ENCODE measurements at places on chromosomes 2 and 18.

DNA sequence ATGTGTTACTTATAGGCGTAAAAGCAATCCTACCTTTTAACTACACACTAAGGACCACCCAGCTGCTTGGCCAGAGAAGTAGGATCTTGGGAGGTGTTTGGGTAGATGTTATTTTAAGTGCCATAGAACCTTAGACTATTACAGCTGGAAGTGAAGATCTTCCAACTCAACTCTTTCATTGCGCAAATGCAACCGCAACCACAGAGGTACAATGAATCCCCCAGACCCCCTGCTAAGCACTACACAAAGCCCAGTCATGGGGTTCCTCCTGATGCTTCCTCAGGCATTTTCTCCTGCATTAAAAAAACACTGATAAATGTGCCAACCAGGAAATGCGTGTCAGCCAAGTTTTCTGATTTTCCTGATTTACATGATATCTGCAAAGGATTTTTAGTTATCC, 246.0 kb downstream of the LRRTM1 start:
- no peak for DNase-seq

- DNase-seq = no peak
These were observed 143.0 kb downstream of the ARL6IP6 start for GRCh38 chr2:152861349-152861942.

DNA sequence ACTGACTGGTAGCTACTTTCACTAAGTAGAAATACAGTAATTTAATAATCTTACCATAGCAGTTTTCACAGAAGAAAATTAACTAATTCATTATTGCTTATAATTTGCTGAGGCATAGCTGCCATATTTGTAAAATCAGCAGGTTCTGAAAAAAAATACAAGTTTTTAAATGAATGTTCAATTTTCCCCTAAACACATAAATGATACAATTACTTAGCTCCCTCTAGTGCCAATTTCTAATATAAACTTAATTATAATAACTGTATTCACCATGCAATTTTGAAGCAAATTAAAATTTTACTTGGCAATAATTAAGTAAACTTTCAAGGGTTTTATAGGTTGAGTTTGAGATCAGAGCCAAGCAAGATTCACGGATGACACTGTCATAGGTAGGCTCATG, 1321.6 kb upstream of the ACVR2A start:
- no peak for DNase-seq

DNA sequence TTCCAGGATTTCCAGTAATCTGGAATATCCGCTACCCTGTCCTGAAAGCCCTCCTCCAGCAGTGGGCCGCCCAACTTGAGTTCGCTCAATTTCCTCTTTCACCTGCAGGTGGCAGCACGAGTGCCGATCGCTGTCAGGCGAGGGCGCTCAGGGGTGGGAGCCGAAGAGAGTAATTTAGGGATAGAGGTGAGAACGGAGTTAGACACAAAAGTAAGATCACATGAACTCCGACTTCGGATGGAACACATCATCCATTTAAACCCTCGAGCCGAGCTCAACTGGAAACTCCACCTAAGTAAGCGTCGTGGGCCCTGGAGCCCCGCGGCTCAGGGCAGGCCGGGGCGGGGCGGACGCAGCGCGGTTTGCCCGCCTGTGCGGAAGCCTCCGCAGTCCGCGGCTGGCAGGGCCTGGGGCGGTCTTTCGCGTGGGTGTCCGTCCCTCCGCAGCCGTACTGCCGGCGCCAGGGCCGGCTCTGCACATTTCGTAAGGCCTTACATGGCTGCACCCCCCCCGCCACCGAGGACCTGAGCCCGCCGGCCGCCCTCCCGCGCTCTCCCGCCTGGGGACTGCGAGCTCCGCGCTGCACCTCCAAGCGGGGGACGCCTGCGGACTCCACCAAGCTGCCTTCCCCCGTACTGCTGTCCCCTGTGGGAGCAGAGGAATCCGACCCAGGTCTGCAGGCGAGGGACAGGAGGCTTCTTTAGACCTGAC, 61.2 kb downstream of the SEMA4F start:
- peak; percentile 68 for DNase-seq
